Stimulated activated CD8-positive, alpha-beta memory T cell treated with anti-CD3 and anti-CD28 coated beads, Interleukin-15, amount 100 ng/mL, for 4 hours (primary cell): ENCODE measurements at places on chromosomes 12 and 14.

DNA sequence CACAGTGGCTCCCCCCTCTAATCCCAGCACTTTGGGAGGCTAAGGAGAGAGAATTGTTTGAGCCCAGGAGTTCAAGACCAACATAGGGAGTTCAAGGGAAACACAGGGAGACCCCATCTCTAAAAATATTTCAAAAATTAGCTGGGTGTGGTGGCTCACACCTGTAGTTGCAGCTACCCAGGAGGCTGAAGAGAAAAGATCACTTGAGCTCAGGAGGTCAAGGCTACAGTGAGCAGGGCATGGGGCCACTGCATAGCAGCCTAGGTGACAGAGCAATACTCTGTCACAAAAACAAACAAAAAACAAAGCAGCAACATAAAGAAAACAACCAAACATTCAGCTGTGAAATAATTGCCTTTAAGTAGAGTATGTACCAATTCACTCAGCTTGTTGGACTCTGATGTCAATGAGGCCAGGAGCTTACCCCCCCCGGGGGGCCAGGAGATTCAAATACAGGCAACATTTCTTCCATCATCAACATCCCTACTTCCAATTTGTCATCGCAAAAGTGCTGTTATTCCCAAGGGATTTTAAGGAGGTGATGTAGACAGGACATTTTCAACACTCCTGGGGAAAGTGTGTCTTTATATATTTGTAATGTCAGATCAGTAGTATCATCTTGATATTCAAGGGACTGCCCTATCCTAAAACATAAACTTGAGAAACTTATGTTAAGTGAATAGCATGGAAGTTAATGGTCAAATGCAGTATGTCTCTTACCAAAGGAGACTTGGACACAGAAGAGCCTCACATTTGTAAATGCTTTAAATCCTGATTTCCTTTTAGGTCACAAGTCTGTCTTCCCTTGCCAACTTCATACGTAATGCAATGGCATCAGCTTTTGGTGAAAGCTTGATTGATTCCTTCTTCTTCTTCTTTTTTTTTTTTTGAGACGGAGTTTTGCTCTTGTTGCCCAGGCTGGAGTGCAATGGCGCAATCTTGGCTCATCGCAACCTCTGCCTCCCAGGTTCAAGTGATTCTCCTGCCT lies 40.6 kb upstream of the AEBP2 start:
- no peak for DNase-seq

- DNase-seq, result no peak
Observed at GRCh38 chr12:85392508-85392907, 112.5 kb downstream of the ALX1 start.

DNA sequence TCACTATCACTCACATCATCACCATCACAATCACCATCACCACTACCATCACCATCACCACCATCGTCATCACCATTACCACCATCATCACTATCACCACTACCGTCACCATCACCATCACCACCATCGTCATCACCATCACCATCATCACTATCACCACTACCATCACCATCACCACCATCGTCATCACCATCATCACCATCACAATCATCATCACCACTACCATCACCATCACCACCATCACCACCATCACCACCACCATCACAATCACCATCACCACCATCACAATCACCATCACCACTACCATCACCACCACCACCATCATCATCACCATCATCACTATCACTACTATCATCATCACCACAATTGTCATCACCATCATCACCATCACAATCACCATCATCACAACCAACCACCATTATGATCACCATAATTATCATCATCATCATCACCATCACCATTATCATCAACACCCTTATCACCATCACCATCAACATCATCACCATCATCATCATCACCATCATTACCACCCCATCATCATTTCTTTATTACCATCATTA lies 90.8 kb downstream of the DICER1 start:
- no peak for DNase-seq

DNA sequence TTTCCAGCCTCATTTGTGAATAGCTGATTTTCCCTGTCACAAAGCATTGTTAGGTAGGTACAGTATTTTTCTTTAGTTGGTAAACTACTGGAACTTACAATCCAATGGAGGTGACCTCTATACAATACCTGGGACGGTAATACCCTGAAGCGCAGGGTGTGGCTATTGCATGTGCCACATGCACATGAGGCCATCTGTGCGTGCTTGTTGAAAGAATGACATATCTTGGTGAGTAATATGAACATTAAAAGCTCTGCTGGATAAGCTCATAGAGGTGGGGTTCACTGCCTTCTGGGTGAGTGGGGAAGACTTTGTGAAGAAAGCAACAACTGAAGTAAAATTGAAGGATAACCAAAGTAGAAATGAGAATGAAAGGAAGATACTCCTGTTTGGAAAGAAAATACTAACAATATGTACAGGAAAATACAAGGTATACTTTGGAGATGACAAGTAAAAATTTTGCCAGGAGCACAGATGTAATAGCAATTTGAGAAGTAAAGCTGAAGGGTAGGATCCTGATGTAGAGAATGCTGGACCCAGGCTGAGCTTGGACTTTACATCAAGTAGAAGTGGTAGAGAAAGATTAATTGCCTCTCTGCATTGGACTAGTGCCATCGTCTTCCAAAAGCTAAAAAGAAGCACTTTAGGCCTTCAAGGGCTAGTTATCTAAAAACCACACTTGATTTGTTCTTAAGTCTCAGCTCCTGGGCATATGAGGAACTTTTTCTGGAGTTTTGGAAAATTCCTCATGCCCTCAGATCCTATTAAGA lies 97.1 kb downstream of the SLC38A6 start:
- DNase-seq, result no peak

- no peak for DNase-seq
Observed at GRCh38 chr12:72282721-72283120, 10.6 kb downstream of the TRHDE start.

GRCh38 chr12:116157845-116158267 lies 119.6 kb downstream of the MED13L start:
- no peak for DNase-seq

- DNase-seq, result no peak
Observed at GRCh38 chr12:117450209-117450608, 88.8 kb upstream of the NOS1 start.

- DNase-seq, result no peak
Observed at GRCh38 chr12:26113181-26113654, 11.6 kb downstream of the BHLHE41 start.

DNA sequence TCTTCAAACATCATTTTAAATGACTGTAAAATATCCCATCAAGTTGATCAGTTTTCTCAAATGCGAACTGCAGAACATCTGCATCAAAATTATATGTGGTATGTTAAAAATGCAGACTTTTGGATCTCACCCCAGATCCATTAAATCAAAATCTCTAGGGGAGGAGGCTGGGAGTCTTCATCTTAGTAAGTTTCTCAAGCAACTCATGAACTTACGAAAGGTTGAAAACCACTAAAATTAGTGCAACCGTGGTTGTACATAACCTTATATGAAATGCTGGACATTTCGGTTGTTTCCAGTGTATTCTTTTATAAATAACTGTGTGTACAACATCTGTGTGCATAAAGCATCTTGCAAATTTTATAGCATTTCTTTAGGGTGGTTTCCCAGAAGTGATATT lies 39.2 kb downstream of the ZFP36L1 start:
- no peak for DNase-seq

DNA sequence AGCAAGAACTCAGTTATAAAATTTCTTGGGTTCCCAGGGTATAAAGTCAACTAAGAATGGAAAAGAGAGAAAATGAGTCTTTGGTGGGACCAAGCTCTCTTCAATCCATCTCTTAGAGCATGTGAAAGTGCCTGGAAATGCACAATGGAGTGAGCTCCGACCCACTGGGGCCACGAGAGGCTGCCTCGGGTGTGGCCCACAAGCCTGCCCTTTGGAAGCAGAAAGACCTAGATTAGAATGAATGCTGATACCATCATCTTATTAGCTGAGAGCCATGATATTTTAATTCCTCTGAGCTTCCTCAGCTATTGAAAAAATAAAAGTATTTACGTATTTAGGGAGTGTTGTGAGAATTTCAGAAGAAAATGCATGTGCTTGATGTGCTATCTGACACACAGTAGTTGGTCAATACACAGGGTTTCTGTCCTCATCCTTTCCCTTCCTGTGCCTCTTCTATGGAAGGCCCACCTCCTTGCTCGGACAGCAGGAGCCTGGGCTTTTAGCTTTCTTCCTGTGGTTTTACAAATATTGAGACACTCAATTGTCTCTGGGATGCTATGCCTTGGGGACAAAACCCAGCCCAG lies 42.5 kb downstream of the VDR start:
- no peak for DNase-seq

- no peak for DNase-seq
Observed at GRCh38 chr12:86186449-86186848, 69.7 kb downstream of the MGAT4C start.

GRCh38 chr12:57724936-57725740 lies 13.4 kb downstream of the AGAP2 start:
- DNase-seq, result no peak

- DNase-seq, result no peak
Observed at GRCh38 chr12:80015660-80016059, 80.8 kb upstream of the PPP1R12A start.

GRCh38 chr14:61452452-61452851 lies 131.1 kb downstream of the PRKCH start:
- no peak for DNase-seq

GRCh38 chr14:101480747-101481530 lies 80.4 kb upstream of the DIO3 start:
- no peak for DNase-seq

- DNase-seq, result no peak
Observed at GRCh38 chr12:26251600-26251999, 56.2 kb downstream of the SSPN start.

DNA sequence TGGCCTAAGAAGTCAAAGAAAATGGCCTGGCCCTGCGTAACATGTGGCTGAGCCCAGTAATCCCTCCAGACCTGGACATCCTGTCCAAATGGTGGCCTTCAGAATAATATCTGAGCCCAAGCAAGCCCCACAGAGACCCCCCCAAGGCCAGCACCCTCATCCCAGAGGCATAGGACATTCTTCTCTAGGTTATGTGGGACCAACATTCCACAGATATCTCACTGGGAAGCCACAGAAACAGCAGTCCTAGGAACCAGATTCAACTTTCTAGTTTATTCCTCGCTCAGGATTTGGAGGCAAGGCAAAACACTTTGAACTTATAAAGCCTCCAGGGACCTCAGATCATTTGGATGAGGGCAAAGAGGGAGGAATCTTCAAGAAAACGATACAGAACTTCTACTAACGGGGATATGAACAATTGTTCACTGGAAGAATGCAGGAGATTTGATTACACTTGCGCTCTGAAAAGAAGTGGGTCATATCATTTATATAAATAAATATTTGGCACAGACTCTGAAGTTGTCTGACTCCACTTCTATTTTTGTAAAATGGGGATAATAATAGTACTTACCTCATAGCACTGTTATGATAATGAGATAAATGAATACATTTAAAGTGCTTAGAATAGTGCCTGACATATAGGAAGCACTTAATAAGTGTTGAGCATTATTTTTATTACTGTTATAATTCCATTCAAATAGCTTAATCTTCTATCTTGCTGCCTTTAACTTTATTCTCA lies 171.5 kb downstream of the NUAK1 start:
- DNase-seq, result no peak

DNA sequence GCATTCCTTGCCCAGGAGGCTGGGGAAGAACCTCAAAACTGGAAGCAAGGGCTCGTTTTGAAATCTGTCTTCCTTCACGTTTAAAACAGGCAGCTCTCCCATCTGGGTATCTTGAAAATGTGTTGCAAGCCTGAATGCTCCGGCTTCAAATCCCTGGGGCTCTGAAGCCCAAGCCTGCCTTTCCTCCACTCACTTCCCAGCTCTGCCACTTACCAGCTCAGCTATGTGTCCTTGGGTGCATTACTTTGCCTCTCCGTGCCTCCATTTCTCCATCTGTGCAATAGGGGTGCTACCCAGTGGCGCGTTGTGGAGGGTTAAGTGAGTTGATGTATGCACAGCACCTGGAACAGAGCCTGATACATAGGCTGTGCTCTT lies 97.6 kb downstream of the GCH1 start:
- no peak for DNase-seq

DNA sequence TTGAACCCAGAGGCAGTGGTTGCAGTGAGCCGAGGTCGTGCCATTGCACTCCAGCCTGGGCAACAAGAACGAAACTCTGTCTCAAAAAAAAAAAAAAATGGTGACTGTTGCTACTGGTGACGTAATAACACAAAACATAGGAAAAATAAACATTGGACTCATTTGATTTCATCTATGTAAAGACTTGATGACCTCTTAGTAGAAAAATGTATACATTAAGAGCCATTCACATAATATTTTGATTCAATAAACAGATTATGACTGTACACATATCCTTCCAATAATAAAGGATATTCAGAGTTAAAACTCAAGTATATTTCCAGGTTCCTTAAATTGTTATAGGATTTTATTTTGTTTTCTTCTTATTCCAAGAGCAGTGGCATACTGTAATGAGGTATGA lies 65.7 kb upstream of the AEBP2 start:
- DNase-seq, result no peak

GRCh38 chr14:24259282-24260025 lies 3.5 kb downstream of the TGM1 start:
- DNase-seq, result no peak

DNA sequence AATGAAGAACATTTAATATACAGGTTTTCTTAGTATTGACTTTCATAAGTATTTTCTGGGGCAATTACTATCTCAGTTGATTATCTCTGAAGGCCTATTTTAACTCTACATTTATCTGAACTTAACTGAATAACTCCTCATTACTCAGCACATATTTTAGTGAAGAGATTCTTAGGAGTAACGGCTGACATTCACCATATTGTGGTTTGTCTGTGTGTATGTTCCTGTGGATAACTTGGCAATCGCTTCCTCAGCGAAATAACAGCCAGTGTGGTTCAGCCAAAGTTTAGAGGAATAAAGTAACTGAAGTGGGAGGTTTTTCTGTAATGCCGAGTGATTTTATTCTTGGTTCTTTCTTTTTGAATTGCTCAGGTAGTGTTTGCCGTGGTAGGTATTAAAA lies 168.0 kb downstream of the RAD51B start:
- DNase-seq, result no peak
